Stimulated activated CD4-positive, alpha-beta T cell treated with anti-CD3 and anti-CD28 coated beads, Interleukin-12 subunit alpha, Interleukin-12 subunit beta, amount 100 ng/mL, for 48 hours (primary cell): ENCODE measurements at places on chromosomes 3 and 15.
A peak's percentile ranks its signal among the peaks of the same experiment; 100 is the strongest.

GRCh38 chr15:39125904-39126303 is 455.0 kb upstream of the THBS1 start:
- peak; percentile 3 for DNase-seq

GRCh38 chr3:171116365-171116764 is 89.8 kb upstream of the SLC2A2 start:
- no peak for DNase-seq

DNA sequence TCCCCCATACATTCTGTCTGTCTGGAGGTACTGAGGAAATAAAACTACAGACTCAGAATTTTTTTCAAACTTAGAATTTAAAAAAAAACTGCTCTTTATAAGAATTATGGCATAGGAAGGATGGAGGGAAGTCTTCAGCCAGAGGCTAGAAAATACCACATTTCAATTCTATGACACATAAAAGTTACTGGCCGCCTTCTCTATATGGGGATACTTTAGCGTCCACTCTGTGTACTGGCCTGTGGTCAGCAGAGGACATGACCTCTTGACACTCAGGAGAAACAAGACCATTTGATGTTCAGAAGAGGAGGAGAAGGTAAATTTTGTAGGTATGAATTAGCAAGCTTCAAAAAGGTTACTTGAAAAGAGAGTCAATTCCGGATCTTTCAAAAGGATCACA is 417.4 kb downstream of the MFSD1 start:
- no peak for DNase-seq

DNA sequence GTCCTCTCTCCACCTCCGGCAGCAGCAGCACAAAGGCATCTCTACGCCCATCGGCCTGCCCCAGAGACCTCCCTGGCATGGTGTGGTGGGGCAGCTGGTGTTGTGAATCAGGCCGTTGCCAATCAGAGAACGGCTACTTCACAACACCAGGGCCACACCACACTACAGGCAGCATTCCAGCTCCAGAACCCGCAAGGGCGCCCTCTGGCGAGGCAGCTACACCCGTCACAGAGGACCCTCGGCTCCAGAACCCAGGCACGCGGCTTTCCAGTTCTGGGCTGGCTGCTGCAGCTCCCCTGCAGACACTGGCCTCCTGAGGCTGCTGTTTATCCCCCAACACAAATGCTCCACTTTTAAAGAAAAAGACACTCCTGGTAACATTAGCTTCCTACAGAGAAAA is 127.5 kb upstream of the TOPAZ1 start:
- DNase-seq, result peak; percentile 34

DNA sequence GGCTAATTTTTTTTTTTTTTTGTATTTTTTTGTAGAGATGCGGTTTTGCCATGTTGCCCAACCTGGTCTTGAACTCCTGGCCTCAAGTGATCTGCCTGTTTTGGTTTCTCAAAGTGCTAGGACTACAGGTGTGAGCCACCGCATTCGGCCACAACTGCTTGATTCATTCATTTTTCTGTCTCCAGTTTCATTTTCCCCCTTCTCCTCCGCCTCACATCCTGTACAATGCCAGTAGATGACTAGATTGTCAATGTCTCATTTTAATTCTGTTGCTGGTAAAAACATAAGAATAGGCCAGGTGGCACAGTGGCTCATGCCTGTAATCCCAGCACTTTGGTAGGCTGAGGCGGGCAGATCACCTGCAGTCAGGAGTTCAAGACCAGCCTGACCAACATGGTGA is 12.0 kb upstream of the ZNF592 start:
- DNase-seq, result peak; percentile 67

DNA sequence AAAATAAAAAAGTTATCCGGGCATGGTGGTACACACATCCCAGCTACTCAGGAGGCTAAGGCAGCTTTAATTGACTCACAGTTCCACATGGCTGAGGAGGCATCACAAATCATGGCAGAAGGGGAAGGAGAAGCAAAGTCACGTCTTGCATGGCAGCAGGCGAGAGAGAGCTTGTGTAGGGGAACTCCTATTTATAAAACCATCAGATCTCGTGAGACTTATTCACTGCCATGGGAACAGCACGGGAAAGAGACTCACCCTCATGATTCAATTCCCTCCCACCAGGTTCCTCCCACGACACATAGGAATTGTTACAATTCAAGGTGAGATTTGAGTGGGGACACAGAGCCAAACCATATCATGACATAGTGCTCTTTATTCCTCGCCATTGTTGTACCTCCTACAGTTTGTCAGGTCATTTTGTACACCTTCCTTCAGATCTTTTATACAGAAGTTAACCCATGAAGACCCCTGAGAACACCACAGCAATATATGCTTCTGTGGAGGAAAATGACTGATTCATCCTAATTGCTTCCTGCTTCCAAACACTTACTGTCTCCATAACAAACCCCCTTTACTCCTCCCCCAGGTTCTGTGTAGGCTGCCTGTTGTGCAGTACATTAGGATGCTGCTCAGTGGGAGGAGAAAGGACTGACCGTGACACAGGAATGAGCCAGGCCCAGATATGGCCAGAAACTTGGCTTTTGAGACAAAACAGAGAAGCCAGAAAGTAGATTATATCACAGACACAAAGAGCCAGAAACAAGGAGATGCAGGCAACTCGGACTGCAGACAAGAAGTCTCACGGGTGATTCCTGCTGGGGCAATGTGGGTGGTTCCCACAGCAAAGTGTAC is 67.9 kb upstream of the HEG1 start:
- no peak for DNase-seq

- DNase-seq, result no peak
Observed at GRCh38 chr15:89502867-89503595, 6.6 kb upstream of the RHCG start.

- DNase-seq, result no peak
Observed at GRCh38 chr15:78350058-78350457, 9.9 kb downstream of the CRABP1 start.

DNA sequence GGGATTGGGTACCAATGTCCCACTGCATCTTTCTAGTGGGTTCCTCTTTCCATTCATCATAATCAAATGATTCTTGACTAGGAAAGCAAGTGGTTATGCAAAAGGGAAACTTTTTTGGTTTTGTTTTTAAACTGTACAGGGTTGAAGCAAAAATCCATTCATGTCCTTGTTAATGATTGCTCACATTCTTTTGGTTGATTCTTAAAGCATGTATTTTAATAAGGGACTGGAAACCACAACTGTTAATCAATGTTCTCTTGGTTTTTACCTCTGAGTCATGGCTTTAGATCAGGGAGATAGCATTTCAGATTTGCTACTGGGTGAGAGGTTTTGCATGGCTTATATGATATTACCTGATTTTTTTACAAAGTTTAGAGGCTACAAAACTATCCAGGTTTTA is 371.7 kb upstream of the RGMA start:
- no peak for DNase-seq

- DNase-seq, result no peak
Observed at GRCh38 chr3:40104441-40104840, 205.1 kb upstream of the EIF1B start.

DNA sequence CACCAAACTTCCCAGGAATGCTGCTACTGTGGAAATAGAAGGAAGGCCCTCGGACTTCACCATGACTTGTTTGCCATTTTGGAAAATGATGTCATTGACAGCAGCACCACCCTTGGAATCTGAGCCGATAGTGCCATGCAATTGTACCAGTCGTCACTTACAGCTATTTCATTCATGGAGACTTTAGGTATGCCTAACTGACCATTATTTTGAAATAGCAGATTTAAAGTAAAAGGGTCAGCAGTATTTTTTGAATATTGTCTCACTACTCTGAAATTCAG is 66.0 kb upstream of the ARL8B start:
- DNase-seq, result no peak
